A549 treated with RU486 at 1 μM for 4 hours (cell line): ENCODE measurements at places on chromosomes 16 and 17. TPM values are rescaled to one million over a fixed set of nuclear protein-coding genes. Genes with fewer than 3 reads are reported as not detected.

SYT17 gene
- 9.8 to 13.7 TPM (median 10.9 TPM) in 5 replicates for total RNA-seq

KCNJ18 gene
- total RNA-seq, result 0.05 TPM in 1 of 5 replicates, not detected in the others

MARCHF10 gene
- 0.31 to 1.2 TPM (median 0.77 TPM) in 5 replicates for total RNA-seq

HEATR9 gene
- total RNA-seq, result not detected in 5 replicates

PPY gene
- total RNA-seq, result 0.28 TPM in 1 of 5 replicates, not detected in the others

SRL gene
- total RNA-seq, result 0.02 to 0.08 TPM (median 0.04 TPM) in 4 of 5 replicates, not detected in the other

GP2 gene
- not detected in 5 replicates for total RNA-seq

TMIGD1 gene
- not detected in 5 replicates for total RNA-seq

NEUROD2 gene
- not detected in 5 replicates for total RNA-seq

DHRS7C gene
- not detected in 5 replicates for total RNA-seq

TBC1D3C gene
- not detected in 5 replicates for total RNA-seq
